ENCODE measurements at places on chromosomes 11 and 22.
A peak's percentile ranks its signal among the peaks of the same experiment; 100 is the strongest.

- no peak for DNase-seq
Measured at GRCh38 chr11:114061681-114062049, 2.2 kb downstream of the ZBTB16 start.

DNA sequence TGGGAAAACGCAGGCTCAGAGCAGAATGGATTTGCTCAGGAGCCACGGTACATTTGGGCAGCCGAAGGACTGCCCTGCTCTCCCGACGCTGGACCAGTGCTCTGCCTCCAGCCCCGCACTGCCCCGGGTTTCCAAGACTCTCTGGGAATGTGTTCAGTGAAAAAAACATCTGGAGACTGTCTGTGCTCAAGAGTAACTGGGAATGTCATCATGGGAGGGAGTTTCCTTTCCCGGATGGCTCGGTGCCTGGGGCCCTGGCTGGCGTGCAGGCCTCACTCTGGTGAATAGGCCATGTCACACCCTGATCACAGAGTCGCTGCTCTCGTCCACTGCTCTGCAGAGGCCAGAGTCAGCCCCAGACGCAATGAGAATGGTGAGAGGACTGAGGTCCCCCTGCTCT lies 9.8 kb upstream of the APOL6 start:
- DNase-seq, result peak; percentile 88

DNA sequence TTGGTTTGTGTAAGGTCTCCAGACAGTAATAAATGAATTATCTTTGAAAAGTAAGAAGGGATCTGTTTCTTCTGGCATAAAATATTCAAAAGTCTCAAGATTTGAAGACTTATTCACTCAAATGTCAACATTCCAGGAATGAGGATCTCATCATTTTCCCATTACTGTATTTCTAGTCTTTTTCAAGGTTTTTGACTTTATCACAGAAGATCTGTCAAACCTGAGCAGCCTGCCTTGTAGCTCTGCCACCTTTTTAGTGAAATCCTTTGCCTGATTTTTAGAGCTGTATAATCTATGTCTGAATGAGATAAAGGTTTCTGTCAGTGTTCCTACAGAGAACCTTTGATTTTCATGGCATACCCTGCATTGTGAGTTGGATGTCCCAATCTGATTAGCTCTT lies 4.0 kb downstream of the OR51F2 start:
- DNase-seq, result no peak

DNA sequence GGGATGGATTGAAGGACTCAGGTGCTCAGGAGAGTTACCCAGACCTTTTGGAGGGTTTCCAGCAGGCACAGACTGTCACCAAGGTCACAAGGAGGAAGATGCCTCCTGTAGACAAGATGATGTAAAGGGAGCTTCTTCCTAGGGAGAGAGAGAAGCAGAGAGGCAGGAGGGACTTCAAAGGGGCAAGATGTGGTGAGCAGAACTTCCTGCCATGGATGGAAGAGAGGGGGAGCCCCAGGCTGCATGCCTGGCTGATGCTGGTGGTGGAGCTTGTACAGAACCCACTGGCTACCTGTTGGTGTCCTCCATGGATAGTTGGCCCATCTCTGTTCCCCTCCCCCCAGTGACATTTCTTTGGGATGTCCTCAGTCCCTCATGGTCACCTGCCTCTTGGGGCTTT lies 4.2 kb downstream of the HEPN1 start:
- no peak for DNase-seq

- DNase-seq, result peak; percentile 87
Measured at GRCh38 chr11:9803685-9804418, 140.0 kb downstream of the SWAP70 start.

DNA sequence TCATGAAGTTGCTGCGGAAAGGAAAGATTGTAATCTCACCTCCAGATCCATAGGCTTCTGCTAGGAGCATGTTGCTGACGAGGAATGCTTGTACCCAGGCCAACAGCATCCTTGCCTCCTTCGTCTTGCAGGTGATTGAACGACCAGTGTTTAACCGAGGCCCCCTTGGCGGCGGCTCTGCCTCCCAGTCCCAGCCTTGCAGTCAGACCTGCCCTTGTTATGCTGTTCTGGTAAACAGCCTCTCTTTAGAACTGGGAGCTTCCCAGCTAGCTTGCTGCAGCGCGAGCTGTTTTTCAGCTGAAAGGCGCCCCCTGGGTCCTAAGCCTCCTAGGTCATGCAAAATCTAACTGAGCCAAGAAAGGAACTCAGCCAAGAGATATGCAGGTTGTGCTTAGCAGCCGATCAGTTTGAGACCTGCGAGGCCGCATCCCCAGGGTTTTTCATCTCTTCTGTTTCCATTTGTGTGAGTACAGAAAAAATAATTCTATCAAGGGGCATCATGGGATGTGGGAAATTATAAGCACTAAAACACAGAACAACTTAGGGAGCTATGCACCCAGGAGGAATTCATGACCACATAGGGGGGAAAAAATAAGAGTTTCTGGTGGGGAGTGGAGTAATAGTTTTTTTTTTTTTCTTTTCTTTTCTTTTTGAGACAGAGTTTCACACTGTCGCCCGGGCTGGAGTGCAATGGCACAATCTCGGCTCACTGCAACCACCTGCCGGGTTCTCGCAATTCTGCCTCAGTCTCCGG lies at the start of gene PIK3IP1:
PIK3IP1 (minus strand) TSS at position 253 of the 754 bp plus-strand sequence; CDS start at position 109, 144 bp downstream.
- DNase-seq, result peak; percentile 76

GRCh38 chr22:49979587-49980264 lies 19.2 kb downstream of the PIM3 start:
- no peak for DNase-seq

- DNase-seq, result no peak
Measured at GRCh38 chr22:28604966-28605761, 74.5 kb downstream of the TTC28 start.

DNA sequence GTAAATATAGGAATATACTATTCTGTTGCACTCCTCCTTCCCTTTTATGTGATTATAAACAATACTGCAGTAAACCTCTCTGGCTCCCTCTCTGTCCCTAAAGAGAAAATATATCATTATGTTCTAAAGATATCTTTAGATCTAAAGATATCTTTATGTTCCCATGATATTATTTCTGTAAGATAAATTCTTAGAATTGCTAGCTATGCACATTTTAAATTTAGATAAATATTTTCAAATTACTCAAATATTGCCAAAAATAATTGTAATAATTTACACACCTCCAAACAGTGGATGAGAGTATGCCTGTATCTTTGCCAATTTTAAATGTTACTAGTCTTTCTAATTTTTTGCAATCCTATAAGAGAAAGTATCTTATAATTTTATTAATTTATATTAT lies 10.3 kb upstream of the DEUP1 start:
- DNase-seq, result no peak

DNA sequence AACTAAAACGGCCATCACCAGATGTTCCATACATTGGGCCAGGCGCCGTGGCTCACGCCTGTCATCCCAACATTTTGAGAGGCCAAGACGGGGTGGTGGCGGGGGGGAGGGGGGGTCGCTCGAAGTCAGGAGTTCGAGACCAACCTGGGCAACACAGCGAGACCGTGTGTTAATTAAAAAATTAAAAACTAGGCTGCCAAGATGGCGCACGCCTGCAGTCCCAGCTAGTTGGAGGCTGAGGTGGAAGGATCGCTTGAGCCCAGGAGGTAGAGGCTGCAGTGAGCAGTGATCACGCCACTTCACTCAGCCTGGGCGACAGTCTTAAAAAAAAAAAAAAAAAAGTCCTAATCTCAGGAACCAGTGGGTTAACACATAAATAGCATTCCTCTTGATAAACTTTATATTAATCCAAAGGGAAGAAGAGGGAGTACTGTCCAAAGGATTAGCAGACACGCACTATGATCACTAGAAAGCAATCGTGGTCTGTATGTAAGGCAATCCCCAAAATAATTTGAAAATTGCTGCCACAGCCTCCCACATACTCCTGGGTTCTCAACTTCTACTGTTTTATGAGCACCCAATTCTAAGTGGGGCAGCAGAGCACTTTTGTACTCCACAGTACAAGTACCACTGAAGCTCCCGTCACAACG lies 604 bp downstream of the PUS3 start:
- DNase-seq, result no peak

- DNase-seq, result no peak
Measured at GRCh38 chr11:128667873-128668272, 26.0 kb upstream of the FLI1 start.

GRCh38 chr11:55457641-55458040 lies 89.9 kb downstream of the OR4A15 start:
- no peak for DNase-seq

GRCh38 chr11:105573091-105573490 lies 36.8 kb upstream of the GRIA4 start:
- no peak for DNase-seq

- no peak for DNase-seq
Measured at GRCh38 chr22:47333625-47334024, 571.2 kb downstream of the TBC1D22A start.

Data from muscle of arm (tissue), 14 donors.